NCI-H748 treated with DMSO at 0.1 percent for 48 hours (cell line): ENCODE measurements at places on chromosomes 5 and 9.

DNA sequence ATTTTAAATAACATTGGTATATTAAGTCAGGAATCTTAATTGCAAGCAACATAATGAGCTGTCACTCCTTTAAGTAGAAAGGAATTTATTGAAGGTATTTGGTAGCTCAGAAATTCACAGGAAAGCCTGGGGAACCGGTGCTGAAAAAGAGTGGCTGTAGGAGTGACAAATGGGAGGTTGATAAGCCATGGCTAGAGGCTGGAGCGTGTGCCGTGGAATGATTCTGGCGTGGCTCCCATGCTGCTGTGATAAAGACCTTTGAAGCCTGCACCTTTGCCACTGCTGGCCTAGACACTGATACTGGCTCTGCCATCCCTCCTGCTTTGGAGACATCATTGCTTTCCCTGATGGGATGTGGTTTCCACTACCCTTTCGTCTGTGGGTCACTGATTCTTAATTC is 65.7 kb upstream of the ATG10 start:
- DNase-seq: no peak

GRCh38 chr5:136315667-136316066 is 49.7 kb downstream of the TRPC7 start:
- DNase-seq: no peak

DNA sequence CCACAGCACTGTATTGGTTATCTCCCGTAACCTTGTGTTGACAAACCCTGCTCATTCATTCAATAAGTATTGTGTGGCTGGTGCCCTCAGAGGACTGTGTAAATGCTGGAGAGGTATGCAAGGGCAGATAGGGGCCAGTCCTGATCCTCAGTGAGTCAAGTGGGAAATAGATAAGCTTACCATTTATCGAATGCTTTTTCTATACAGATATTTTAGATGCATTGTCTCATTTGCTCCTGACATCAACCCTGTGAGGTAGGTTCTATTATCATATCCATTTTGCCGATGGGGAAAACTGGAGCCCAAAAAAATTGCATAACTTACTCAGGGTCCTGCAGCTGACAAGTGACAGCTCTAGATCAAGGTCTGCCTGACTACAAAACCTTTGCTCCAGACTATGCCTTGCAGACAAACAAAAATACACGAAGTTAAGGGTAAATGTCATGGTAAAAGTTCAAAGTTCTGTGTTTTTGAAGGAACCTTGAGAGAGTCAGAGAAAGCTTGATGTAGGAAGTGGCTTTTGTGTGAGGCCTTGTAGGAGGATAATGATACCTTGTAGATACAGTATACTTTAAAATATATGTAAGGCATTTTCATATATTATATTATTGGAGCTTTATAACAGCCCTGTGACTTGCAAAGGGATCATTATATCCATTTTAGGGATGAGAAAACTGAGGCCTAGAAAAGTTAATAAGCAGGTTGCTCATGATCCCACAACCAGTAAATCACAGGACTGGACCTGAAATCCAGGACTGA is 22.7 kb downstream of the CYFIP2 start:
- DNase-seq: no peak

DNA sequence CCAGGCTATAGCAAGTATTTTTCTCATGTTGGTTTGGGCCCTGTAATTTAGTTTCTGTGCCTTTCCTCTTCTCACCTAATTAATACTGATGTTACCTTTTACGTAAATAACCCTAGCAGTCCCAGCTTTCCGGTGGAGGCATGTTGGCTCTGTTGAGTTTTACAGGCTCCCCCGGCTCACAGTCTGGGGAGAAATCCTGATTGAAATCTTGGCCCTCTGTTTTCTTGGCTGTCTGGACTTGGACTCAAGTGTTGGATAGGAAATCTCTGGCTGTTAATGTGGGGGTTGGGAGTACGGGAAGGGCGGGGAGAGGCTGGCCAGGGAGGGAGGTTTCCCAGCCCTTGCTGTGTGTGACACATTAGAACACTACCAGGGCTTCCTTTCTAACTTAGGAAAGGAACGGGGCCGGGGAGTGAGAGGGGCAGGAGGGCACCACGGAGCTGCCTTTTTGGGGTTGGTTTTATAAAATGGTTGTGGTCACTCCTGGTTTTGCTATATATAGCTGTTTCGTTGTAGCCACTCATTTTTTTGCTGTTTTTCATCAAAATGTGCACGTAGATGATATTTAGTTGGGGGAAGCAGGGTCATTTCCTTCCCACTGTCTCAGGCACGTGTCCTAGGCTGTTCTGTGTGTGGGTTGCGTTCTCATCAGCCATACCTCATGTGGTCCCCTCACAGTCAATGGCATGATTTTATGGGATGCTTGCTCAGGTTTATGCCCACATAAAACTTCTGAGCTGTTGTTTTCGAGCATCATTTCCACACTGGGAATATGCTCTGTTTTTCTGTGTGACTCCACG is 11.0 kb downstream of the TRIO start:
- no peak for DNase-seq

- no peak for DNase-seq
These were observed 55.5 kb downstream of the PRRC1 start for GRCh38 chr5:127572930-127573329.

DNA sequence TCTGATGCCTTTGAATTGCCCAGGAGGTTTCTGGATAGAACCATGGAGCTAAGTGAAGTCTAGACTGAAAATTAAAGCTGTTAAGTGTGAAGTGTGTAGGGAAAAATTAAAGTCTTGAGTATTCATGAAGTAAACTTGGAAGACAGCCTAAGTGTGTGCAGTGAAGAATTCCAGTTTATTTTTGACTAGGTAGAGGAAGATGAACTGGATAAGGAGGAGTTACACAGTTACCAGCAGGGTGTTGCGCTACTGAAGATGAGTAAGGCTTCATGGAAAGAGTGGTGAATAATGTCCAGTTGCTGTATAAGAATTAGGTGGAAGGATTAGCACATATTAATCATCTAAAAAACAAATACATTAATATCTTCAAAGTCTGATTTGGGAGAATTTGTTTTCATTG is 5.7 kb upstream of the CHD1 start:
- no peak for DNase-seq

DNA sequence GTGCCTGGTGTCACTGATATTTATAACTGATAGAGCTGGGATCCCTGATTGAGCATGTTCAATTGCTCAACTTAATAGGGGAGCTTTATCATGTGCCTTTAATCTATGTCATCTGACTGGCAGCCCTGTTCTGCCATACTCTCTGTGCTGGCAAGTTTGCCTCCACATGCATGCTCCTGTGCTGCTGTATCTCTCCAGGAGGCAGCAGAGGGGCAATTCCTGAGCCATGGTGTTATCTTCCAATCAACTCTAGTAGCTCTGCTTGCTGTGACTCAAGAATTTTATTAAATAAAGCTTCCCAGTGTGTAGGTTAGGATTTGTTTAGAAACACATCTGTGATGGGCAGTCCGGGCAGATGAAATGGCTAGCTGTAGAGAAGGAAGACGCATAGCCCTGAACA is 642.0 kb downstream of the KIF4B start:
- no peak for DNase-seq

- DNase-seq: no peak
These were observed 185.0 kb downstream of the SREK1 start for GRCh38 chr5:66329078-66329477.
